ENCODE measurements at places on chromosomes 1 and 21.

GRCh38 chr1:205610901-205611466, 20.8 kb downstream of the ELK4 start:
- no peak overlapping the region for H3K27ac ChIP-seq
- H3K4me1 ChIP-seq, result no peaks in the 10 kb centered on the region
- no peaks in the 10 kb centered on the region for H3K36me3 ChIP-seq

GRCh38 chr1:26084091-26084561, 16.7 kb upstream of the TRIM63 start:
- no peaks in the 10 kb centered on the region for H3K36me3 ChIP-seq
- H3K27me3 ChIP-seq, result no peaks in the 10 kb centered on the region
- no peak for DNase-seq

- no peak overlapping the region for H3K4me3 ChIP-seq
- no peak overlapping the region for H3K27ac ChIP-seq
- no peaks in the 10 kb centered on the region for H3K27me3 ChIP-seq
- H3K36me3 ChIP-seq, result no peaks in the 10 kb centered on the region
- no peaks in the 10 kb centered on the region for H3K4me1 ChIP-seq
These were observed 25.7 kb downstream of the TMEM69 start for GRCh38 chr1:45713711-45714110.

DNA sequence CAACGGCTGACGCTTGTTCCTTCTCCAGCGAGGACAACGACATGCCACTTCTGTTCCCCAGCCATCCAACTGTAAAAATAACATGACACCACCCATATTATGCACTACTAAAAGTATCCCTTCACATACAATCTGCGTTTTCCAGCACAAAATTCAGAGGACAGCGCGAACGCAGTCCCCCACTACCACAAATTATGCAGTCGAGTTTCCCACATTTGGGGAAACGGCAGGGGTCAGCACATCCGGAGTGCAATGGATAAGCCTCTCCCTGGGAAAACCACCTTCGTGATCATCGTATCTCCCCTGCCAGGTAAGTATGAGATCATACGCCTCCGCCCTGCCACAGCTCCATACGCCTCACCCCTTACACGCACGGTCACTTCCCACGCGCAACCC, 120.9 kb downstream of the PPIAL4G start:
- no peak overlapping the region for H3K27ac ChIP-seq
- DNase-seq, result no peak
- no peaks in the 10 kb centered on the region for H3K36me3 ChIP-seq
- H3K27me3 ChIP-seq, result no peaks in the 10 kb centered on the region

DNA sequence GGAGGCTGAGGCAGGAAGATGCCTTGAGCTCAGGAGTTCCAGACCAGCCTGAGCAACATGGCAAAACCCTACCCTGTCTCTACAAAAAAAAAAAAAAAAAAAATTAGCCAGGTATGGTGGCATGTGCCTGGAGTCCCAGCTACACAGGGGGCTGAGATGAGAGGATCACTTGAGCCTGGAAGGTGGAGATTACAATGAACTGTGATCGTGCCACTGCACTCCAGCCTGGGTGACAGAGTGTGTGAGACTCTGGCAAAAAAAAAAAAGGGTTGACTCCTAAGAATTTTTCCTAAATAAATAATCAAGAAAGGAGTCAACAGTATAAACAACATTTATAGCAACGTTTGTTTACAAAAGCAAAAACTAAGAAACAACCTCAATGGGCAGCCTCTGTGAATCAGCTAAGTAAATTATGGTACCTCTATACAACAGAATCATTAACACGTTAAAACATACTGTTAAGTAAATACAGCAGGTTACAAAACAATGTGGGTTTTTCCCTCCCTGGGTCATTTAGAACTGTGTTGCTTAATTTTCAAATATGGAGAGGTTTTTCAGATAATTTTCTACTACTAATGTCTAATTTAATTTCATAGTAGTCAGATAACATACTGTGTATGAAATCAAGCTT, 56.8 kb downstream of the SLC30A10 start:
- no peak overlapping the region for H3K4me3 ChIP-seq
- no peaks in the 10 kb centered on the region for H3K36me3 ChIP-seq
- no peak overlapping the region for H3K27ac ChIP-seq
- H3K27me3 ChIP-seq, result no peaks in the 10 kb centered on the region
- no peaks in the 10 kb centered on the region for H3K4me1 ChIP-seq

DNA sequence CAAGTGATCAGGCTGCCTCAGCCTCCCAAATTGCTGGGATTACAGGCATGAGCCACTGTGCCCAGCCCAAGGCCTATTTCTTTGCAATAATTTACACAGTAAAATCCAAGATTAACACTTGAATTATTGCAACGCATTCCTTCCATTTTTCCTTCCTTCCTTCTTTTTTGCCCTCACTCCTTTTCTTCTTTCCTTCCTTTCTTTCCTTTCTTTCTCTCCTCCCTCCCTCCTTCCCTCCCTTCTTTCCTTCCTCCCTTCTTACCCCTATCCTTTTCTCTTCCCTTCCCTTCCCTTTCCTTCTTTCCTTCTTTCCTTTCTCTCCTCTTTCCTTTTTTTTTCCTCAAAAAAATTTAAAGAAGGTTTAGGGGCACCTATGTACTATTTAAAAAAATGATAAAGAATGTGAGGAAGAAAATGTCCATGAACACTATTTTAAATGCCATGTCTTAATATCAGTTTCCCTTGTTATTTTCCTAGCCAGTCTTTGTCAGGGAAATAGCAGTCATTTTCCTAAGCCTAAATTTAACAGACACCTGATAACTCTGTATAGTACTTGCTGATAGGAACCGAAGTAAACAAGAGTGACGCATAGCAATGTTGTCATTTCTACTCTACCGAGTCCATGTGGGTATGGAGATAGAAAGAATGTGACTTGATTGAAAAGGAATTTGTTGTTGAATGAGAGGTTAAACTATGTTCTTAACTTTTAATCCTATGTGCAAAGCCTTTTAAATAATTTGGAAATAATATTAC, 79.8 kb upstream of the HMCN1 start:
- no peaks in the 10 kb centered on the region for H3K27me3 ChIP-seq
- H3K4me1 ChIP-seq, result no peaks in the 10 kb centered on the region
- H3K27ac ChIP-seq, result no peak overlapping the region

DNA sequence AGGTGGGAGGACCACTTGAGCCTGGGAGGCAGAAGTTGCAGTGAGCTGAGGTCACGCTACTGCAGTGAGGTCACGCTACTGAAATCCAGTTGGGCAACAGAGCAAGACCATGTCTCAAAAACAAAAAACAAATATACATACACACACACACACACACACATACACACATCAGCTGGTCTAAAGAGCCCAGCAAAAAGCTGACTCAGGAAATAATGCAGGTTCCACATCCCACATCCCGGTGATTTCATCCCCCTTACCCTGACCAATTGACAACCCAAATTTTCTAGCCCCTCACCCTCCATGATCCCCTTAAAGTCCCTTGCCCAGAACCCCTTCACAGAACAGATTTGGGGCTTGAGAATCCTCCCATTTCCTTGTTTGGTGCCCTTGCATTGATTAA, 11.9 kb upstream of the CFHR4 start:
- no peaks in the 10 kb centered on the region for H3K27me3 ChIP-seq
- H3K27ac ChIP-seq, result no peak overlapping the region
- no peak overlapping the region for H3K4me3 ChIP-seq
- H3K36me3 ChIP-seq, result no peaks in the 10 kb centered on the region
- DNase-seq, result no peak

- H3K4me1 ChIP-seq, result no peaks in the 10 kb centered on the region
- no peaks in the 10 kb centered on the region for H3K27me3 ChIP-seq
- no peak overlapping the region for H3K4me3 ChIP-seq
These were observed 64.0 kb upstream of the CLDN14 start for GRCh38 chr21:36543924-36544323.

GRCh38 chr21:26832546-26832945, 12.7 kb downstream of the ADAMTS1 start:
- no peaks in the 10 kb centered on the region for H3K4me1 ChIP-seq
- H3K27me3 ChIP-seq, result no peaks in the 10 kb centered on the region
- no peak for DNase-seq
- H3K27ac ChIP-seq, result no peak overlapping the region
- no peak overlapping the region for H3K4me3 ChIP-seq
- peaks cover 3% of the 10 kb centered on the region for H3K36me3 ChIP-seq

Measured in iPS DF 6.9 (cell line).